Peyer's patch (tissue), 4 donors: ENCODE measurements at places on chromosomes 7 and 10. TPM values are rescaled to one million over a fixed set of nuclear protein-coding genes. Genes with fewer than 3 reads are reported as not detected.

GRCh38 chr10:79149662-79150443, 81.1 kb downstream of the ZMIZ1 start:
- H3K27ac ChIP-seq: peak overlapping the region; percentile 70
- H3K4me1 ChIP-seq: peaks cover 87% of the 10 kb centered on the region
- no peaks in the 10 kb centered on the region for H3K36me3 ChIP-seq
- H3K27me3 ChIP-seq: no peaks in the 10 kb centered on the region
- peak; percentile 62 for DNase-seq
- no peak overlapping the region for H3K4me3 ChIP-seq

DNA sequence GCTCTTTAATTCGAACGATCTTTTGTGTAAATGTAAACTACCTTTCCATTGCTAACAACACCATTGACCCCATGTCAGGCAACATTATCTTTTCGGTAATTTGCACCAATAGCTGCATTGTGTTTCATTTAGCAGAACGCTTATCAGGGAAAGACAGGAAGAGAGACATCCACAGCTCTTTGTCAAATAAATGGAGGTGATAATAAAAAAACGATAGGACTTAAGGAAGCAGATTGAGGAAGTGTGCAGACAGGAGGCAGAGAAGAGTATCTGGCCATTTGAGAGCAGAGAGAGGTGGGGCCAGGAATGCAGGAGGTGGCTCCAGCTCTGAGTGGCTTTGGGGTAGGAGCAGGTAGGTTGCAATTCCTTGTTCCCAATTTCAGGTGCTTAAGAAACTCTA, 37.5 kb upstream of the ADARB2 start:
- H3K4me3 ChIP-seq: no peak overlapping the region
- H3K4me1 ChIP-seq: no peaks in the 10 kb centered on the region
- no peak overlapping the region for H3K27ac ChIP-seq

GRCh38 chr10:52918714-52919305, 146.2 kb upstream of the MBL2 start:
- H3K27me3 ChIP-seq: no peaks in the 10 kb centered on the region
- H3K4me3 ChIP-seq: no peak overlapping the region
- DNase-seq: no peak

- no peaks in the 10 kb centered on the region for H3K36me3 ChIP-seq
- H3K4me3 ChIP-seq: no peak overlapping the region
- H3K4me1 ChIP-seq: no peaks in the 10 kb centered on the region
- DNase-seq: no peak
Measured at GRCh38 chr10:131090761-131091661, 220.5 kb downstream of the TCERG1L start.

- no peak for DNase-seq
- H3K27ac ChIP-seq: peak overlapping the region; percentile 0
- H3K4me1 ChIP-seq: no peaks in the 10 kb centered on the region
Measured at GRCh38 chr7:158976468-158976848, 120.1 kb downstream of the DYNC2I1 start.

DNA sequence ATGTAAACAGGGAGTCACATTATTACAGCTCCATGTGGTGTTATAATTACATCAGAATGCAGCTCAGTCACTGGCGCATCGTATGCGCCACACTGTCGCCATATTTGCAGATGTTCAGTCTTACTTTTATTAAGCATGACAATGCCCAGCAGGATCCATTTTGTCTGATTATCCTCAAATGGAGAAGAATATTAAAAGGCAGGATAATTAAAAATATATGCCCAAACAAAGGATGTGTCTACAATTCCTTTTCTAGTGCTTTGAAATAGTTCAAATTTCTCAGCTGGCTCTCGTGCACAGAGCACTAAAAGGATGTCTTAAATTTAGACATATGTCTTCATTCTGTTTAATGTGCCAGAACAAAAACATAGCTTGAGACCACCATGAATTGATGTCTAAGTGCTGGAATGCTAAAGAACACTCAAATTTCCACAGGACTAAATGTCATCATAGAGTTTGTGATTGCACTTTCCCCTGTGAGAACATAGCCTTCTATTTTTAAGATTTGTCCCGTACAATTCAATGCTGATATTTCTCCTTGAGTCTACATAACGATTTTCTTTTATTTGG, 168.0 kb downstream of the DKK1 start:
- H3K27ac ChIP-seq: no peak overlapping the region
- no peaks in the 10 kb centered on the region for H3K36me3 ChIP-seq
- H3K27me3 ChIP-seq: no peaks in the 10 kb centered on the region
- H3K4me3 ChIP-seq: no peak overlapping the region

DNA sequence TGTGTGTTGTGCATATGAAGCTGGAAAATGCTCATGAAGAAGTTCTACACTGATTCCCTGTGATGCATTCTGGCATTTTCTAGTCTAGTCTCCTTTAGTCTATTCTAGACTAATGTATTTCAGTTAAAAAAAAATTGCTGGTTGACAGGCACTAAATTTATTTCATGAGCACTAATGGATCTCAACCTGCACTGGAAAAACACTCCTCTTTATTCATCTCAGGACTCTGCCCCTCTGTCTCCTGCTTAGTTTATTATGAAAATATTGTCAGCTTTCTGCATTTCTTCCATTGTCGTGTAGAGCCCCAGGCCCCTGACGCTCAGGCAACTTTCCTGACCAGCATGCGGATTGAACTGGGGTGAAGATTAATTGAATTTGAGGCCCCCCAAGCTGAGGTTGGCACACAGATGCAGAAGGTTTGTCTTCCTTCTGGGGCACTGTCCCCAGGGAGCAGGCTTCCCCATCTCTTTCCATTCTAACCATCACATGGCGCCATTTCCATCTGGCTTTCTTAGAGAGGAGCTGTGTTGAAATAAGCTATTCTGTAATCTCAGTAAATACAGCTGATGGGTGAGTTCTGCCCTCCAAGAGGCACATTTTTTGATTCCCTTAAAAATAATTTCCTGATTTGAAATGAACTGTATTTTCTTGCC, 128.7 kb downstream of the INSYN2A start:
- no peaks in the 10 kb centered on the region for H3K4me1 ChIP-seq
- H3K27me3 ChIP-seq: no peaks in the 10 kb centered on the region
- no peak for DNase-seq
- no peak overlapping the region for H3K27ac ChIP-seq
- no peaks in the 10 kb centered on the region for H3K36me3 ChIP-seq

DNA sequence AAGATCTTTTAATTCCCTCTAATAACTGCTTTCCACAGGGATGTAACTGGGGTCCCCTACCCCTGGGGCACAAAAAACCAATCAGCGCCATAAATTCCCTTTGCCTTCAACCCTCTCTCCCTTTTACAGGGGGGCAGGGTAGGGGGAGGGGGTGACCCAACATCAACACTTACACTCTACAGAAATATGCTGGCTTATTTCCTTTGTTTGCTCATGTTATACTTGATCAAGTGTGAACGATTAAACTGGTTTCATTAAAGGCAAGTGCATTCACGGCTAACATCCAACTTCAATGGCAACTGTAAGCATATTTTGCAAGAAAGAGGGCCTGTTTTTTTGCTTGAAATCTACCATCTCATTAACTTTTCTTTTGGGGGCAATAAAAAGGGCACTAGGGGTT, 2.9 kb downstream of the CTBP2 start:
- no peaks in the 10 kb centered on the region for H3K36me3 ChIP-seq
- H3K4me1 ChIP-seq: peaks cover 17% of the 10 kb centered on the region
- peak overlapping the region; percentile 89 for H3K27ac ChIP-seq

GRCh38 chr10:52741851-52742250, 30.7 kb downstream of the MBL2 start:
- no peak overlapping the region for H3K27ac ChIP-seq
- no peaks in the 10 kb centered on the region for H3K4me1 ChIP-seq
- no peaks in the 10 kb centered on the region for H3K36me3 ChIP-seq
- DNase-seq: no peak
- no peak overlapping the region for H3K4me3 ChIP-seq

DNA sequence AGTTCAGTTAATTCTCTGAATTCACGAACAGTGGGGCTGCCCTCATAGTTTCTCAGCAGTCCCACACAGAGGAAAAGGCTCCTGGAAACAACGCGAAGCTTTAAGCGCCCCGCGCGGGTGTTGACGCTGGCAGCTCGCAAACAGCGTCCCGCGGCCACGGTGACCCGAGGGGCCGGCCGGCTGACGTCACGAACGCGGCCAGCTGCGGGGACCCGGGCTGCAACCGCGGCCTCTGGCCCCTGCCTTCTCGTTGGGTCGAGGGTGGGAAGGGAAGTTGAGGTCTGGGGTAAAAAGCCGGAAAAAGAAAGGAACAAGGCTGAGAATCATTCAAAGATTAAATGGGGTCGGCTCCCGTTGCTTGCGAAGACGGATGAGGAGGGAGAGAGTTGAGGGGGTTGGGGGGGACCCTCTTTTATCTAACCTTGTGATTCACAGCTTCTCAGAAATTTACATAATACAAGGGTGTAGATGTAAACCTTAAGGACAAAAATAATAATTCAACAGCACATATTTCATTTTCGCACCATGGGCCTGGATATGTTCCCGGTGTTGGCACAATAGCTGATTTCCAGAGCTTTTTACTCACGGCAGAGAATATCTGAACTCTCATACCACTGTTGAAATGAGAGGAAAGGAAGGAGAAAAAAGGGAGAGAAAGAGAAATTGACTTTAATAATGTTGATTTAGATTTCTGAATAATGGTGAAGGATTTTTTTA, 7.3 kb upstream of the FEZF1 start:
- H3K4me1 ChIP-seq: peaks cover 19% of the 10 kb centered on the region
- no peaks in the 10 kb centered on the region for H3K27me3 ChIP-seq
- no peak overlapping the region for H3K27ac ChIP-seq
- no peak for DNase-seq
- H3K36me3 ChIP-seq: no peaks in the 10 kb centered on the region

DNA sequence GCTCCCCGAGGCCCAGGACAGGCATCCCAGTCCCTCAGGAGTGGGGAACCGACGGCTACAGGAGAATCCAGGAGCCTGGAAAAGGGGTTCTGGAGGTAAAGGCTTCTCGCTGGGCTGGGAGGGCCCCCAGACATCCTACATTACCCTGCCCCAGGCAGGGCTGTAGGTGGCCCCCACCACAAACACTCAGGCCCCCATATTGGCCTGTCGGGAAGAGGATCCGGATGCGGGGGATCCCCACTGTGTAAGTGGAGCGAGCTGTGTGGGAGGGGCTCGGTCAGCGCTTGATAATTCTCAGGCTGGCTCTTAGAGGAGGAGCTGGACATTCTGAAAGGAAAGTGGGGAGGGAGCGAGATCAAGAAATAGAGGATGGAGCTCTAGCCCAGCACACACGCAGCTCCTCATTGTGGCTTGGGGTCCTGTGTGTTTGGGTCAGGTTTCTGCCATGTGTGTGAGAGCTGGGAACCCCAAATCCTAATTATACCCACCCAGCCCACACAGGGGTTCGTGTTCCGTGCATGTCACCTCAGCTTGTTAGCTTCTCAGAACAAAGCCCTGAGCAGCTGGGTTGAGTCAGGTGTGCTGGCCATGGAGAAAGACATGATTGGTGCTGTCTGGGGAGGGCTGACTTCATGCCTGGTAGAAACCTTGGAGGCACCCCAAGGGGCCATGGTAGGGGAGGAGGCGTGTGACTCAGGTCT, 49.4 kb downstream of the ZNF467 start:
- no peaks in the 10 kb centered on the region for H3K4me1 ChIP-seq
- H3K36me3 ChIP-seq: no peaks in the 10 kb centered on the region
- DNase-seq: no peak
- no peaks in the 10 kb centered on the region for H3K27me3 ChIP-seq

GRCh38 chr7:12719141-12719919, 31.9 kb downstream of the ARL4A start:
- H3K27me3 ChIP-seq: no peaks in the 10 kb centered on the region
- no peak for DNase-seq
- H3K27ac ChIP-seq: peak overlapping the region; percentile 1
- H3K36me3 ChIP-seq: no peaks in the 10 kb centered on the region

GRCh38 chr10:59465088-59465487, 102.7 kb upstream of the FAM13C start:
- no peaks in the 10 kb centered on the region for H3K27me3 ChIP-seq
- H3K36me3 ChIP-seq: no peaks in the 10 kb centered on the region
- no peak overlapping the region for H3K27ac ChIP-seq
- no peaks in the 10 kb centered on the region for H3K4me1 ChIP-seq

GRCh38 chr7:134723892-134724291, 55.5 kb upstream of the CALD1 start:
- no peak for DNase-seq
- H3K4me3 ChIP-seq: no peak overlapping the region
- no peaks in the 10 kb centered on the region for H3K27me3 ChIP-seq
- no peaks in the 10 kb centered on the region for H3K4me1 ChIP-seq
- H3K36me3 ChIP-seq: no peaks in the 10 kb centered on the region

DNA sequence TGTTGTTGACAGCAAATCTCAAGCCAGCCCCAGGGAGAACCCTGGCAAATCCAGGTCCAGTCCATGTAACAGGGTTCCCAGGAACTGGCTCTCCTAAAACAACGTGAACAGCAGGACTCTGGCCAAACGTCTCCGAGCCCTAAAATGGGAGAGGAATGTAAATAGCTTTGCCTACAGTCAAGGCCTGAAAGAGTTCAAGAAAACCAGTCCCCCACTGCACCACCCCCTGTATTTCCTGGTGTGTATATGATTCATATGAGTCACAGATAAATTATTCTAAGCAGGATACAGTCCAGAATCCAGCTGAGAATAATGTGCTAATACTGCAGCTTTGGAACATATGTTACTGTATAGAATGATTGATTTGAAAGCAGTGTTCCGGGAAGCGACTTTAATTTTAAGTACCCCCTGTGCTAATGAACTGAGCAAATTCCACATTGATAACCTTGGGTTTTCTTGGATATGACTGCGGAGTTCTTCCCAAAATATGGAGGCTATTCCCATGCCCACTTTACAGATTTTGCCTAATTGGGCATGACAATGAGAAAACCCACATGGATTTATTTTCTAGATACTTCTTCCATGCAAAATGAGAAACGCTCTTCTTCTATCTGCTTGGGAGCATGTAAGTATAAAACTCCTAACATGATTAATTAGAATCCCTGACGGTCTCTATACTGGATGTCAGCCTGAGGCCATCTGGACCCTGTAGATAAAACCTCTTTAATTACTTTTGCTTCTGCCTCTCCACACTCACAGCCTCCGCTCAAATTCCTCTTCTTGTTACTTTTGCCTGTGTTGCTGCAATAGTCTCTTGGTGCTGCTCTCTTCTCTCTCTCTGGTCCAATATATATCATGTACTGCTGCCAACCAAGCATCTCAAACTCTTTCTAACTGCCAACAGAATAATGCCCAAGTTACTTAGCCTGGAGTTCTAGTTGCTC, 50.2 kb downstream of the LAMB4 start:
- H3K27me3 ChIP-seq: no peaks in the 10 kb centered on the region
- H3K4me3 ChIP-seq: no peak overlapping the region
- H3K4me1 ChIP-seq: peaks cover 26% of the 10 kb centered on the region
- no peak overlapping the region for H3K27ac ChIP-seq

Gene LRRN3
- total RNA-seq: 0.40 TPM

Gene DKK1
- total RNA-seq: not detected

Gene PGAM1
- 184 TPM for total RNA-seq

Gene CALCR
- not detected for total RNA-seq

Gene C10orf53
- total RNA-seq: not detected

Gene ZCWPW1
- total RNA-seq: 19.8 TPM
